Pulmonary artery endothelial cell (primary cell): ENCODE measurements at places on chromosomes 6 and 20.

GRCh38 chr6:39791850-39792539 is at the start of gene DAAM2:
DAAM2 (plus strand) TSS chr6:39792376; CDS start chr6:39856303, 63,927 bp downstream.
- no peak for DNase-seq

DNA sequence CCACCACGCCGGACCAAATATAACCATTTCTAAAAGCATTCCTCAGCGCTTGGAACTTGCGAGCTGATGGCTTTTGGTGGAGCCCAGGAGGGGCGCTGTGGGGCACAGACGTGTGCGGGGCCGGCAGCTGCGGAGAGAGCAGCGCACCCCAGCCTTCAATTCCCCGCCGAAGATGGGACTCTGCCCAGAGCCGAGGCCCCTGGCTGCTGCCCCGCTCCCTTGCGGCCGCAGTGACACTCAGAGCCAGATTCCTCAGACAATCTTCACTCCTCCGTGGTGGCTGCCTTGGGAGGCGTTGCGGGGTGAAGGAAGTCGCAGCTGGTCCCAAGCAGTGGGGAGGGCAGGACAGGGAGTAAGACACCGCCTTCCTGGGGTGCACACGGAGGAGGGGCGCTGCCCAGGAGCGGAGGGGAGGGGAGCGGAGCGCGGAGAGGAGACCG is 87.7 kb downstream of the TMEM242 start:
- no peak for DNase-seq

DNA sequence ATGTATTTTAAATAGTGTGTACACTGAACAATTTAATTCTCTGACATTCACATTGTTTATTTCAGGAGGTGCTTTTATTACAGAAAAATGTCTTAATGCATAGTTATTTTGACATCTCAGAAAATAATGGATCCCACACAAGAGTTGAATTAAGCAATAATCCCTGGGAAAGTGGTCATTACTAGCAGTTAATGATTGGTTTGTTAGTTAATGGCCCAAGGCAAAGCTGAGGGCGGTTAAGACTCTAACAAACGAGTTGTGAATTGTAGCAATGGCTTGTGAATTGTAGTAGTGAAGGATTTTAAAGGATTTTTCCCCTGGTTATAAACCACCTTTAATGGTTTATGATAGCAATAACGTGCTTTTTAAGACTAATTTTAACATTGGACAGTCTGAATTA is 1316.0 kb upstream of the GJE1 start:
- no peak for DNase-seq

GRCh38 chr6:16331384-16332174 is 93.2 kb downstream of the GMPR start:
- no peak for DNase-seq

DNA sequence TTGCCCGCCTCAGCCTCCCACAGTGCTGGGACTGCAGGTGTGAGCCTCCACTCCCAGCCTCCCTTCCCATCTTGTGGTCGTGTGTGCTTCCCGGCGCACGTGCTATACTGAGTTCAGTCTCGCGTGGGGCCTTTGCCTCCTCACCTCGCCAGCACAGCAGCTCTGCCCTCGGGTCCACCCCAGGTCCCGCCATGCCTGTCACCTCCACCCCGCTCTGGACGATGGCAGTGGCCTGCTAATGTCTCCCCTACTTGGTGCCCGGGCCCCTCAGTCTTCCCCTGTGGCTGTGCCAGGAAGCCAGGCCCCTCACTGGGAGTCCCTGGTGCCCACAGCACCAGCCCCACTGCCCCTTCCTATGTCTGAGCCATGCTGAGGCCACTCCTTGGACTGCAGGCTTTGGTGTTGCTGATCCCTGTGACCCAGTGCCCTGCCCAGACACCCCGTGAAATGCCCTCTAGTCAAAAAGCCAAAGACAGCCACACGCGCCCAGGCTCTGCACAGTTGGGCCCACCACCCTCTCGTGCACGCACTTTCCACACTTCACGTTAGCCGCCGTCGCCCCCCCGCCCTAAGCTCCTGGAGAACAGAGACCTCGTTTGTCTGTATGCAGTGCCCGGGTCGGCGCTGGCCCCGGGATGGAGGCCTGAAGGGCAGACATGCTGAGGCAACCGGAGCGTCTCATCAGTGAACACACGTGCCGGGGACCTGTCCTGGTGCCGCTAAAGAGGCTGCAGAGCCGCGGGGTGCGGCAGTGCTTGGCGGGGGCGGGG is 14.3 kb downstream of the HRH3 start:
- DNase-seq: no peak

GRCh38 chr6:13526727-13527670 is 39.6 kb upstream of the GFOD1 start:
- DNase-seq: peak; percentile 78

DNA sequence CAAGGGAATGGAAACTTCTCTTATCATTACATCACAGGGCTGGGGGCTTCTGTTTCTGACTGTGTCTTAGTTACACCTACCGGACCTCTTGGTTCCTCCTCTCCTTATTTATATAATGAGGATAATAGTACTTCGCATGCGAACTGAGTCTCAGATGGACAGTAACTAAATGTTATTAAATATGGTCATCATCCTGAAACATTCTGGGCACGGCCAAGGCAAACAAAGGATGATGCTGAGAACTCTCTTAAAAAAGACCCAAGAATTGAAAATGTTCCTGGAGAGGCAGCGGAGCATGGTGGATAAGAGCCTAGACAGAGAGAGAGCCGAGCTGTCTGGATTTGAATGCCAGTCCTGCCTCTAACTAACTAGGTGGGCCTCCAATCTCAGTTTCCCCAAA is 119.8 kb upstream of the SASH1 start:
- DNase-seq: no peak

DNA sequence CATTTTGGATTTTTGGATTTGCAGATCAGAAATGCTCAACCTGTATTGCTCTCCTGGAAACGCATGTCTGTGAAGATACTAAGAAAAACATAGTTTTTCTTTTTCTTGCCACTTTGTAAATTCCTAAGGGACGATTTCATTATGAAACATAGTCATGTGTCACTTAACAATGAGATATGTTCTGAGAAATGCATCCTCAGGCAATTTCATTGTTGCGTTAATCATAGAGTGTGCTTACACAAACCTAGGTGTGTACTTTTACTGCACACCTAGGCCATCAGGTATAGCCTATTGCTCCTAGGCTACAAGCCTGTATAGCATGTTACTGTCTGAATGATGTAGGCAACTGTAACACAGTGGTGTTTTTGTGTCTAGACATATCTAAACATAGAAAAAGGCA is 13.4 kb upstream of the THEMIS start:
- DNase-seq: no peak

- no peak for DNase-seq
Measured at GRCh38 chr6:167746390-167746907, 80.3 kb upstream of the AFDN start.

GRCh38 chr20:33006776-33007375 is 628 bp upstream of the BPIFB2 start:
- DNase-seq: no peak

DNA sequence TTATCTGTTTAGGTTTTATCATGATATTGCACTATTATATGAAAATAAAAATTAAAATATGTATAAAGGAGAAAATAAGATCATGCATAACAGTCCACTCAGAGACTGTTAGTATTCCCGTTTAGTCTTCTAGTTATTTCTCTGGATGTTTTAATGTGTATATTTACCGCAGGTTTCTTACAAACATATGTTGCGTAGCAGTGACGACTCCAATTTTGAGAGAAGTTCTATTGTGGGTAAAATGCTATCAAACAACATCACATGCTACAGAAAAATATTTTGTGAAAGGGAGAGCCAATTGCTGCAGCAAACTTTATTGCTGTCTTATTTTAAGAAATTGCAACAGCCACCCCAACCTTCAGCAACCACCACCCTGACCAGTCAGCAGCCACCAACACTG is 72.4 kb upstream of the NXT1 start:
- DNase-seq: no peak

- no peak for DNase-seq
Measured at GRCh38 chr20:49122920-49123319, 65.2 kb downstream of the STAU1 start.

- no peak for DNase-seq
Measured at GRCh38 chr6:163260111-163260895, 154.2 kb upstream of the QKI start.

- DNase-seq: no peak
Measured at GRCh38 chr6:34241351-34242215, 4.9 kb downstream of the HMGA1 start.

DNA sequence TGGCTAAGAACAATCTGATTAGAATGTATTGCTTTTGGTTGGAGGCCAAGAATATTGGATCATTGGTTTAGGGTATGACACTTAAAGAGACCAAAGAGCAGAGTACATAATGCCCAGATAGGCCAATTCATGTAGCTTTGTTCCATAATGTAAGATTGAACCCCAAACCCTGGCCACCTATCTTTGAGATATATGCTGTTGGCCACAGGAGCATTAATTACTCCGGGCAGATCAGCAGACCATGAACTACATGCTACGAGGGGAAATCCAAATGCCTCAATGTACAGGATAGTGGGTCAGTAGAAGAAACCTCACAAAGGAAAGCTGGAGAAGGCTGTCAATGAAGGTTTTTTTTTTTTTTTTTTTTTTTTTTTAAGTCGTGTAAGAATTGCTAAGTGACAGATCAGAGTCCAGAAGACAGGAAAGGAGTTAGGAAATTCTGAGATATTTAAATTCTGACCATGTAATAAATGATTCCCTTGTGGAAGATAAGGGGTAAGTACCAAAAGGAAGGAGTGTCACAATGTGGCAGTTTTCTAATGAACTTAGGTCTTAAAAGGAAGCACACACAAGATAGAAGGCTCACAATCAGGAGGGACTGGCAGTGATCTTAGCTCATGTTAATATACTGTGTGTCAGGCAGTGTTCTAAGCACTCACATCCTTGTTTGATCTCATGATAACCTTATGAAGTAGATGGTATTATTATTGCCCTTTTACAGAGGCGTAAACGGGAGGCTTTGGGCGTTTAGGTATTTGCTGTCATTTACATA is 61.4 kb downstream of the CARMIL1 start:
- no peak for DNase-seq

DNA sequence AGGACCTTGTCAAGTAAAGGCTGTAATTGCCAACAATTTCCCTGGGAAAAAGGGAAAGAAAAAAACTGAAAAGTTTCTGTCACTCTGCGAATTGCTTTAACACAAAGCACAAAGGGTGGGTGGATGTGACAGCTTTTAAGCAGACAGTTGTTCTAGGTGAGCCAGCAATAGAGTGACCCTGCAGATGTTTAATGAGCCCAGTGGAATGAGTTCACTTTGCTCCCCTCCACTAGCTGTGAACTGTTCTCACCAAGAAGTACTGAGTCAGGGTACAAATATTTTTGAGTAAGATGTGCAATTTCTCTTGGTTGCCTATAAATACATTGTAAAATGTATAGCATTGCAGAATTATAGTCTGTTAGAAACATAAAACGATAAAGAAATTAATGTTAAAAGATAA is 26.2 kb upstream of the LRRC1 start:
- DNase-seq: no peak

DNA sequence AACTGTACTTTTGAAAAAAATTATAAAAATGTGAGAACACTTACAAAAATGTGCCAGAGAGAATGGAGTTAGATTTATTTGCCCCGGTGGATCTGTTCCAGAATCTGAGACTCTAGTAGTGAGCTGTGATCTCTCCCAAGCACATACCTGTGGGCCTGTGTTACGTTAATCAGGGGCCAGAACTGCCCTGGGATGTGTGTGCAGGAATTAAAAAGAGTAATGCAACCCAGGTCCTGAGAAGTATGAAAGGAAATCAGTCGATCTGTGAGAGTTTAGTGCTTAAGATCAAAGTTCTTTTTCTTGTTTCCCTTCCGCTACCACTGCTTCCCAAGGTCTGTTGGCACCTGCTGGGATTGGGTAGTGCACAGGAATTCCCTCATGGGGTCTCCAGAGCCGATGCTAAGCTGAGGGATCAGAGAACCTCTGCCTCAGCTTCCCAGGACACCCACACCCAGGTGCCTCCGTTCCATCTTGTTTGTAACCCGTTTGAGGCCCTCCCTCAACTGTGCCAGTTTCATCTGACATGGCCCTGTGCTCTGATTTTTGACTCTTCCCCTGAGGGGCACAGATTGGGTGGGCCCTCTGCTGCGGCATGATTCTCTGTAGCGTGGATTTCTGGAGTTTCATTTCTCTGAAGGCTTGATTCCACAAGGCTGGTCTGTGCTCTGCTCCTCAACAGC is 87.7 kb downstream of the RREB1 start:
- no peak for DNase-seq

DNA sequence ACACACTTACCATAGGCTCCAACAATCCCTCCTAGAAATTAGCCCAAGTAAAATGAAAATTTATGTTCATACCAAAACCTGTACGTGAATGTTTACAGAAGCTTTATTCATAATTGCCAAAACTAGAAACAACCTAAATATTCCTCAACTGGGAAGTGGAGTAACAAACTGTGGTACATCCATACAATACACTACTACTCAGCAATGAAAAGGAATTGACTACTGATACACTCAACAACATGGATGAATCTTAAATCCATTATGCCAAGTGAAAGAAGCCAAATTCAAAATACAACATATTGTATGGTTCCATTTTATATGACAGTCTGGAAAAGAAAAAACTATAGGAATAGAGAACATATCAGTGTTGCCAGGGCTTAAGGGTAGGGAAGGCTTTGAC is 19.7 kb upstream of the MMP24 start:
- no peak for DNase-seq

DNA sequence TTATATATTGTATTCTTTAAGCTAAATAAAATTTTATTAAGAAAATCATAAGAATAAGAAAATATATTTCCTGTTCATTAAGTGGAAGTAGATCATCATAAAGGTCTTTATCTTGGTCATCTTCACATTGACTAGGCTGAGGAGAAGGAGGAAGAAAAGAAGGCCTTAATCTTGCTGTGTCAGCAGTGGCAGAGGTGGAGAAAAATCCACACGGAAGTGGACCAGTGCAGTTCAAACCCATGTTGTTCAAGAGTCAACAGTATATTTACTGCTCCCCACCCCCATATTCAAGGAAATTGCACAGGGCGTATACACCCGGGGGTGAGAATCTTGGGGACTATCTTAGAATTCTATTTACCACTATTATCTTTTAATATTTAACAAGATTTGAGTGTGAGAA is 178.6 kb upstream of the SCGN start:
- DNase-seq: no peak

DNA sequence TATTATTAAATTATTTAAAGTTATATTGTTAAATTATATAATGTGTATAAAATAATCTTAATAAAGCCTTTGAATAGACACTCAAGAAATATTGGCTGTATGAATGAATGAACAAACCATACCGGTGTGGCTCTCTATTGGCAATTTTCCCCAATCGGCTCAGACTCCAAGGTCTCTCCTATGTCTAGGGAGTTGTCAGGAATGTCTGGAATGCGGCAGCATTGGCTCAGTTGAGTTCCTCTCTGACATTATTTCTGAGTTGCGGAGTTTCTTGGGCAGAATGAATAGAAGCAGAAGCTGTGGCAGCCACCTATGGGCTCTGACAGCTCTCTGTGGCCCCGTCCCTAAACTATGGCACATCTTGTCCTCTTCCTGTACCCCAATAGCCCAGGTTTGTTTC is 111.0 kb downstream of the SOBP start:
- DNase-seq: peak; percentile 73

DNA sequence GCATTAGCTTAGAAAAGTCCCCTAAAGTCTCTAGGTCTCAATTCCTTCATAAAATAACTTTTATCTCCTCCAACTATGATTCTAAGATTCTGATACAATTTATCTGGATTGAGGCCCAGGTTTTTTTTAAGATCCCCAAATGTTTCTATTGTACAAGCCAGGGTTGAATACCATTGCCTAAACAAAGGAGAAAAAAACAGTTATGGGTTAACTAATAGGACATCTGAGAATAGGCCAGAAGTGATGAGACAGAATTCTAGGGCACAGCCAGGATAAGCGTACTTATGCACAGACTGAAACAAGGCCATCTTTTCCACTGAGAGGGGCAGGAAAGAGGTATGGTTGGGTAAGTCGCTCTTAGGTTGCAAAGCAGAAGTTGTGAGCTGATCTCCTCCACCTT is 26.4 kb downstream of the EPB41L2 start:
- no peak for DNase-seq
